ENCODE measurements at places on chromosomes 5 and 9. TPM values are rescaled to one million over a fixed set of nuclear protein-coding genes. Genes with fewer than 3 reads are reported as not detected.

Gene RASGRF2
- total RNA-seq, result 12.0 TPM

Gene COL27A1
- total RNA-seq, result 2.0 TPM

Gene SPEF2
- total RNA-seq, result 1.2 TPM

Gene SERF1A
- 0.69 TPM for total RNA-seq

Gene SPATA31A3
- total RNA-seq, result not detected
